ENCODE measurements at places on chromosomes 5 and 9.

DNA sequence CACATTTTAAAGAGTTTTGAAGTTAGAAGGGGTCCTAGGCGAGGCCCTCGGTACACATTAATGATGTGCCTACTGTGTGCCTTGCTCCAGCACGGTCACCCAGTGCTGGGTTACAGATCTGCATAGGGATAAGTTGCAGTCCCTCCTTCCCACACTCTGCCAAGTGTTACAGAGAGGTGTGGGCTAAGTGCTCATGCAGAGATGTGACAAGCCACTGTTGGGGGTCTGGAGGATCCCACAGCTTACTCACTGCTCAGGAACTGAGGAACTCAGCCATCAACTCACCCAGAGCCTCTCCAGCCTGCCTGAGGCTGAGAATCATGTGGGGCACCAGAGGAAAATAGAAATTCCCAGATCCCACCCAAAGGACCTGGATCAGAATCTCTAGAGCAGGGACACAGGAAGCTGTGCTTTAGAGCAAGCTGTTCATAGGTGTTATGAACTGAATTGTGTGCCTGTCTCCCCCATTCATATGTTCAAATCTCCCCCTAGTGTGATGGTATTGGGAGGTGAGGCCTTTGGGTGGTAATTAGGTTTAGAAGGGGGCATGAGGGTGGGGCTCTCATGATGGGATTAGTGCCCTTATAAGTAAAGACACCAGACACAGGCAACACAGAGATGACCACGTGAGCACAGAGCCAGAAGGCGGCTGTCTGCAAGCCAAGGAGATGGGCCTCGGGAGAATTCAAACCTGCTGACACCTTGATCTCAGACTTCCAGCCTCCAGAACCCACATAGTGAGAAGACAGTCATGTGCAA, 164.1 kb downstream of the HSD17B3 start:
- DNase-seq = no peak

GRCh38 chr5:89735082-89735481, 674.5 kb downstream of the CETN3 start:
- no peak for DNase-seq

DNA sequence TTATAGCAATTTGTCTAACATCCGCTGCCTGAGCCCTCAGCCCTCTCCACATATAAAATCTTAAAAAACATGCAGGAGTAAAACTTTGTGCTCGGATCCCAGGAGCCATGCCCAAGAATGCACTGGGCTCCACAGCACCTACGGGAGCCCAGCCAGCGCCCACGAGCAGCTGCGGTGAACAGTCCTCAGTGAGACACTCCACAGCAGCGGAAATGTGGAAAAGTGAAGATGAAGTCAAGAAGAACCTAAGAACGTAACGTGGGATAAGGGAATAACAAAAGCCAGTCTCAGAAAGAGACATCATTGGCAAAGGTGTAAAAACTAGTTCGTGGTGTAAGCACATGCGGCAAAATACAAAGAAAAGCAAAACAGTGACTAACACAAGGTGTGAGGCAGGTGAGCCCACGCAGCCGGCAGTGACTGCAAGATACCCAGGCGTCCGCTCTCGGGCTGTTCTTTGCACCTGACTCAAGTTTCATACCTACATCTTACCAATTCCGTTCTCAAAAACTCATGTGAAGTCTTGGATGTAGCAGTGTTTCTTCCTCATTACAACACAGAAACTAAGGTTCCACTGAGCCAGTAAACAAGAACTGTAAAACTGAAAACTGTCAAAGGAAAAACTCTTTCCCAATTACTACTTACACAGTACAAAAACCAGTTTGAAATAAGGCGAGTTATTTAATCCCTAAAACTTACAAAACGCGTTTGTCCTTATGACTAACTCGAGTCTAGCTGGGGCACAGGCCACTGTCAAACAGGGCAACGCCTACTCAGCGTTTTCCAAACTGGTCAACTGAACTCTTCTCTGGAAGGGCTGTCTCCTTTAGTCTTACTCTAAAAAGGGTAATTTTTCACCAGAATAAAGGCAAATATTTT, 1.7 kb downstream of the CAMSAP1 start:
- DNase-seq = peak; percentile 47

- no peak for DNase-seq
Observed at GRCh38 chr5:95959888-95960666, 1.6 kb downstream of the ELL2 start.

DNA sequence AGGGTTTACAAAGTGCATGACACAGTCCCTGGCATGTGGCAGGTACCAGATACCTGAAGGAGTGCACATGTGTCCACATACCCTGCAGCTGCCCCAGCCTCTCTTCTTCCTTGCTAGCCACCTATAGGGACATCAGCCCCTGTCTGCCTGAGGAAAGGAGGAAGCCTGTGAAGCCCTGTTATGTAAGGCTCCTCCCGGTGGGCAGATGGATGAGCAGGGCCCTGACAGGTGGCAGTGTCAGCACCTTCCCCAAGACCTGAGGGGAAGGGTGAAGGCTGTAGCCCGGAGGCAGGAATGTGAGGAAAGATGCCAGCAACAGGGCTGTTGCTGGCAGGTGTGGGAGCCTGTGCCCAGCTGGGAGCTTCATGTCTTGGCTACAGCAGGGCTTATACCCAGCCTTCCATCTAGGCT, 21.7 kb downstream of the TCF7 start:
- DNase-seq = no peak

DNA sequence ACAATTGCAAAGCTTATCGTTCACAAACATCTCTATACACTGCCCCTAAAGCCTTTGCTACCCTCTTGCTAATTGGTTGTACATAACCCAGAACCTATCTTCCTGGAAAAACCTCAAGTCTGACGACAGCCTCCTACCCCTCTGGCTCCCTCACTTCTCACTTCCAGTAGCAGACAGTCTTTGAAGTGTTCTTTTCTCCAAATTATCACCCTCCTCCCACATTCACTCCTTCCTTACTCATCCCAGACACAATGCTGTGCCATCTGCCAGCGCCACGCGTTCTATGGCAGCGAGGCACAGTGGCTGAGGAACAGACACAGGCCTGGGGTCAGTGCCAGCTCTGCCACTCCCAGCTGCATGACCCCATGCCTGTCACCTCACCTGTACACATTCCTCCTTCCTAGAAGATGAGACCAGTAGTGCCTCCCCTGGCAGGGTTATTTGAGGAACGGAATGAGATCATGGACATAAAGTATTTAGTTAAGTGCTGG, 27.7 kb downstream of the CLTA start:
- no peak for DNase-seq
